ENCODE measurements at places on chromosomes 4 and X.

DNA sequence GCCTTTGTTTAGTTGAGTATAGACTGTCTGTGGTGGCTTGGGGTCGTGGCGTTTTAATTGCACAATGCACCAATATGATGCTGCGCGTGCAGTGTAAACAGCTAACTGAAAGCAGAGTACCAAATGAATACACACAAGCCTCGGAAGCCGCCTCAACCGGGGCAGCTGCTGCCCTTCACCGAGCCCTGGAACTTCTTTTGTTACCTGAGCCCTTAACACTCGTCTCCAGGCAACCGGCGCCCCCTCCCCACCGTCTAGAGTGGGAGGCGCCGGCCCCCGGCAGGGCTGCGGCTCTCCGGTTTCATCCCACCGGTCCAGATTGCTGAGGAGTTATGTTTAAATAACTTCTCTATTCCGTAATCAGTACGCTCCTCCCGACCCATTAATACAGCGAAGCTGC is 173.2 kb upstream of the TBL1X start:
- no peak for DNase-seq

- no peak for DNase-seq
These were observed 105.5 kb downstream of the SHROOM3 start for GRCh38 chr4:76540486-76540885.

DNA sequence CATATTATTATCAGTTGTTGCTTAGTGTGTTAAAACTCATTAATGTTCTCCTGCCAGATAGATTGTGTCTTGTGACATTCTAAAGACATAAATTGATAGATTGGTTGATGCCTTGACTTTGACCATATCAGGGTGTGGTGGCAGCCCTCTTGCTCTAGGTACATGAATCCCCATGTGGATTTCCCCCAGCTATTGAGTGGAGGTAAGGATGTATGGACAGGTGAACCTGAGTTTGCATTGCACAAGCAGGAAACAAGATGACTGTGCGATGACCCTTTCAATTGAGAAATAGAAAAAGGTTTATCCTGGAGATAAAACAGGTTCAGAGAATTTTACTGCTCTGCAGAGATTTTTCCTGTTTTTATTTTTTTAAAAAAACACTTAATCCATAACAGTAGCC is 619.2 kb downstream of the SPRY1 start:
- no peak for DNase-seq

DNA sequence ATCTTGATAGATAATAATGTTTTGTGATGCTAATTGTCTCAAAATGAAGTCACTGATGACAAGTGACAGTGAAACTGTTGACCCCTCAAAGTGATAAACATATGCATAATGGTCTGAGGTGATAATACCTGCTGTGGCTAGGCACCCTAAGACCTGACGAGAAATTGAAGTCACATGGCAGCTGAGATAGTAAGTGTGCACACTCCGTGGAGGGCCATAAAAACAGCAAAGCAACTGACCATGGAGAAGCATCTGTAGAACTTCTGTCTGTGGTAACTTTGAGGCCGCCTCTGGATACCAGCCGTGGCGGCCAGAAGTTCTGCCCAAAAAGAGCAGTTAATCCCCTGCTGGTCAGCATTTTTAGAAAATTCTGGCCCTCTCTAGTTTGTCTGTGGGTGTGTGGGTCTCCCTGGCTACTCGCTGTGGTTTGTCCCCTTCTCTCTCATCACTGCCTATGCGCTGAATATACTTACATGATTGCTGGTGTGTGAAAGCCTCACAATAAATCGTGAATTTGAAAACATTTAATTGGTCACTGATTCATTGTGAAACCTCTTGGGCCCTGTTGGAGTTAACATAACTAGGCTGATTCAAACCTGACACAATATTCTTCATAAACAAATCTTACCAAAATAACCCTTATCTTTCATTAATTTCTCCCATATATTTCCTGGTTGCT is 50.6 kb downstream of the CCDC149 start:
- DNase-seq, result no peak

DNA sequence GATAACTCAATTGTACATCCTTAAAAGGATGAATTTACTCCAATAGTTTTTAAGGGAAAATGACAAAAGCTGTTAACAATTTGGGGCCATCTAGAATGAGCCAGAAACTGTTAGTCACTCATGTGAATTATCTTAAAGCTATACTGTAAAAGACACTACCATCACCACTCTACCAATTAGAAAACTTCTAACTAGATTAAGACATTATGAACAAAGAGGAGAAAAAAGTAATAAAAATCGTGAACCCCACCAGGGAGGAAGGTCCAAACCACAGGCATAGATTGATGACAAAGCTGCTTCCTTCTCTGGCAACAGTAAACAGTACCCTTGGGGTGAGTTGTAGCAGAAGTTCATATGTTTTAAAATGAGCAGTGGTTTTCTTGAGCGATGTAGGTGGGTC is 106.1 kb downstream of the PDGFC start:
- DNase-seq, result no peak

- no peak for DNase-seq
These were observed 285.0 kb downstream of the CHIC1 start for GRCh38 chrX:73847991-73848390.

- DNase-seq, result no peak
These were observed 16.3 kb downstream of the SYNPO2 start for GRCh38 chr4:118904935-118905334.
